ENCODE measurements at places on chromosomes 5 and 9.

- DNase-seq, result peak; percentile 46
Observed at GRCh38 chr9:79812507-79813257, 240.9 kb downstream of the TLE4 start.

DNA sequence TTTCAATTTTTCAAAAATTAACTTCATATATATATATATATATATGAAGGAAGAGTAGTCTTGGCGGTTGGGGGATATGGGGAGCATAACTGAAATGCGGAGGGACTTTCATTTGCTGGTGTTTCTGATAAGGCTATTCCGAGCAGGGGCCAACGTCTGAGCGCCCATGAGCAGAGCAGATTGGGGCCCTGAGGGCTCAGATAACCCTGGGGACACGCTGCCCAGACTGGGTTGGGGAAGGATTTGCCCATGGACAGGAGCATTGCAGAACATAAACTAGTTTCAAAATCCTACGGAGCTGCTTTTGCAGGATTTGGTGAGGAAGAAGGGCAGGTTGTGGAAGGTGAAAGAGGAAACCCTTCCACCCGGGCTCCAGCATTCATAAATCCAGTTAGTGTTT lies 240.2 kb downstream of the IRX1 start:
- peak; percentile 65 for DNase-seq

GRCh38 chr5:176153741-176154140 lies 84.5 kb upstream of the SIMC1 start:
- DNase-seq, result no peak

GRCh38 chr9:23768861-23769260 lies 57.2 kb downstream of the ELAVL2 start:
- DNase-seq, result no peak

GRCh38 chr9:2053883-2054845 lies 39.0 kb downstream of the SMARCA2 start:
- peak; percentile 50 for DNase-seq

GRCh38 chr5:122252319-122252718 lies 59.7 kb upstream of the SNCAIP start:
- DNase-seq, result no peak

DNA sequence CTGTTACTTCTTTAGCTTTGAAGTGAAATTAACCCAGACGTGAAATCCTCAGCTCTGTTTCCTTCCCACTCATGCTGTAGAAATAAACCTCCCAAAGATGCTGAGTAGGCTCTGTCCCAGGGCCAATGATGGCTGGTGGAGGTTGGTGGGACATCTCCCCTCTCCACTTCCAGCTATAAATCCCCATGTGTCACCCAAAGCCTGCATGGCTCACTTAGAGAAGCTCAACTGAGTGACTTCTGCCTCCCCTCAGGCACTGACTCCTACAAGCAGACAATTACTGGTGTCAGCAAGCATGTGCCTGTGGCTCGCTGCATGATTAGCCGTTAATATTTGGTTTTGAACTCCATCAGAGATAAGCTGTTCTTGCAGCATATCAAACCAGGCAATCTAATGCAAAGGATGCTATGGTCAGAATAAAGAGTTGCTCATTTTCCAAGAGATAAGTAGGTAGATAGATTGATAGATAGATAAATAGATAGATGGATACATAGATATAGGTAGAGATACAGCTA lies 569.5 kb upstream of the WWC1 start:
- no peak for DNase-seq

DNA sequence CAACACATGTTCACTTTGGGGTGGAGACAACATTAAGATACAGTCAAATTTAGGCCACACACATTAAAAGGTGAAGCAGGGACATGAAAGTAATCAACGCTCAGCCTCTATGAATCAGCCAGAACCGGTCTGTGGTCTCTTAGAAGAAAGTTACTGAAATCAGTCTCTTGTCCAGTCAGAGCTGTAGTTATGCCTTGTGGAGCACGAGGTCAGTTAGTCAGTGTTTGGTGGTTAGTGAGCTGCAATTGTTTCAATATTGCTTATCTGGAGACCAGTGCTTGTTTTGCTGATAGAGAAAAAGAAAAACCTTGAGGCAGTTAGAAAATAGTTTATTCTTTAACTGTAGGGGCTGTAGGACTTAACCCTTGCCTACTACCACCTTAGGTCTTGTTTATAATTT lies 157.8 kb upstream of the RASEF start:
- DNase-seq, result peak; percentile 8

DNA sequence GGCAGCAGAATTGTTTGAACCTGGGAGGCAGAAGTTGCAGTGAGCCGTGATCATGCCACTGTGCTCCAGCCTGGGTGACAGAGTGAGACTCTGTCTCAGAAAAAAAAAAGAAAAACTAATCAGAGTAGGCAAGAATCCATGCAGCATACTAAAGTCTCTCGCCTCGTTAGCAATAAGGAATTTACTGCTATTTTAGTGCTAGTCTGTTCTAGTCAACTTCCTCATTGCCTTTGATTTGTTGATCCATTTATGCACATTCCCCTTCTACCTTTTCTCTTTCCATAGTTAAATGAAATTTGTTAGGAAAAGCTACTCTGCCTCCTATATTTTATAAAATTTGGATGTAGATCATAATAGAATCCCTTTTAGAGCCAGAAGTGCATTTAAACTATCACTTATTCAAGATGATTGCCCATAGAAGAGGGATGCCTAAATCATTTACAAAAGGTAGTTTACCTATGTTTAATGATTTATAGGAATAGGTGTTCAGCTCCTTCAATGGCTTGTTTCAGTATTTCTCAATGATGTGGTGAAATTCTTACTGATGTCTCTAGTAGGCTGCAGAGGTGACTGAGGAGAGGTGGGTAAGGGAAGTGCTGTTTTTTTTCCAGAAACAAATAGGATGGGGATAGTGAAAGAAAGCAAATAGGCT lies 1.9 kb downstream of the LRRC19 start:
- DNase-seq, result no peak

- no peak for DNase-seq
Observed at GRCh38 chr5:142507531-142508372, 178.1 kb downstream of the FGF1 start.

DNA sequence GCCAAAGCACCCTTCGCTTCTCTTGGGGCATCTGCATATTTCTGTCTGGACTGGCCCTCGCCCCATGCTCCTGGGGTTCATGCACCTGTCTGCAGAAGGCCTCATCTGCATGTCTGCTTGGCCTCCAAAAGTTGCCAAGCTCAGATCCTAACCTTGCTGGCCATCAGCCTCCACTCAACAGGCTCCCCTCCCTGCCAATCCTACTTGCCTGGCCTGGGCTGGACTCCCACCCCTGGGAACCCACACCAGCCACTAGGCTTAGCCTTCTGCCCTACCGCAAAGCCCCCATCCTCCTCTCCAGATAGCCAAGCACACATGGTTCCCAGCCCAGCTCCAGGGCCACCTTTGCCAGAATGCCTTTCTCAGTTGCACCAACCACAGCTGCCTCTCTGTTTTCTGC lies 159.8 kb downstream of the PAX5 start:
- no peak for DNase-seq

GRCh38 chr9:113808391-113809358 lies 67.4 kb upstream of the ZNF618 start:
- peak; percentile 63 for DNase-seq

- DNase-seq, result no peak
Observed at GRCh38 chr9:93572636-93573515, 3.5 kb upstream of the PHF2 start.

GRCh38 chr5:140148508-140148907 lies 22.8 kb downstream of the IGIP start:
- DNase-seq, result no peak

DNA sequence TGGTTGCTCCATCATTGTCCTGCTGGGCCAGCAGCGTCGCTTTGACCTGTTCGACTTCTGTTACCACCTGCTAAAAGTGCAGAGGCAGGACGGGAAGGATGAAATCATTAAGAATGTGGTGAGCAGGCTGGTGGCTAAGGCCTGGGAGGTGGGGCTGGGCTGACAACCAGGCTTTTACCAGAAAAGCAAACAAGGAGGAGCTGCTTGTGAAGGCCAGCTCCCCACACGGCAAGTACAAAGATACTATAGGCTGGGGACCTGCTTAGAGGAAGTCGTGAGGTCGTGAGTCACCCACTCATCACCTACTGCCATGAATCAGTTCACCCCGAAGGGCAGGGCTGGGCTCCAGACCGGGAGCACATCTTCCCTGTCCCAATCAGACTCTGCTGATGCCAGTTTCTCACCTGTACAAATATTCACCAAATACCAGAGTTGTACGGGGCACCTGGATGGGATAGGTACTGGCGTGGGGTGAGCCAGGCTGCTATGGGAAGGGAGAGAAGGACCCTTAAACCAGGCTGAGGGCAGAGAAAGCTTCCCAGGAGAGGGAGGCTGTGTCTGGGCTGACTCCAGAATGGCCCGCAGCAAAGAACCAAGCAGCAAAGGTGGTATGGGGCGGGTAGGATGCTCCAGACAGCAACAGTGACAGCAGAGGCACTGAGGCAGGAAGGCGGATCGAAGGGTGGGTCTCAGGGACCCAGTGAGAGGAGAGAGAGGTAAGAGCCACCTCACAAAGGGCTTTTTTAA lies 69.3 kb upstream of the NIPAL4 start:
- no peak for DNase-seq

GRCh38 chr5:142808878-142809598 lies 38.9 kb downstream of the ARHGAP26 start:
- peak; percentile 74 for DNase-seq

GRCh38 chr9:86454701-86455615 lies 100.7 kb upstream of the TUT7 start:
- no peak for DNase-seq

DNA sequence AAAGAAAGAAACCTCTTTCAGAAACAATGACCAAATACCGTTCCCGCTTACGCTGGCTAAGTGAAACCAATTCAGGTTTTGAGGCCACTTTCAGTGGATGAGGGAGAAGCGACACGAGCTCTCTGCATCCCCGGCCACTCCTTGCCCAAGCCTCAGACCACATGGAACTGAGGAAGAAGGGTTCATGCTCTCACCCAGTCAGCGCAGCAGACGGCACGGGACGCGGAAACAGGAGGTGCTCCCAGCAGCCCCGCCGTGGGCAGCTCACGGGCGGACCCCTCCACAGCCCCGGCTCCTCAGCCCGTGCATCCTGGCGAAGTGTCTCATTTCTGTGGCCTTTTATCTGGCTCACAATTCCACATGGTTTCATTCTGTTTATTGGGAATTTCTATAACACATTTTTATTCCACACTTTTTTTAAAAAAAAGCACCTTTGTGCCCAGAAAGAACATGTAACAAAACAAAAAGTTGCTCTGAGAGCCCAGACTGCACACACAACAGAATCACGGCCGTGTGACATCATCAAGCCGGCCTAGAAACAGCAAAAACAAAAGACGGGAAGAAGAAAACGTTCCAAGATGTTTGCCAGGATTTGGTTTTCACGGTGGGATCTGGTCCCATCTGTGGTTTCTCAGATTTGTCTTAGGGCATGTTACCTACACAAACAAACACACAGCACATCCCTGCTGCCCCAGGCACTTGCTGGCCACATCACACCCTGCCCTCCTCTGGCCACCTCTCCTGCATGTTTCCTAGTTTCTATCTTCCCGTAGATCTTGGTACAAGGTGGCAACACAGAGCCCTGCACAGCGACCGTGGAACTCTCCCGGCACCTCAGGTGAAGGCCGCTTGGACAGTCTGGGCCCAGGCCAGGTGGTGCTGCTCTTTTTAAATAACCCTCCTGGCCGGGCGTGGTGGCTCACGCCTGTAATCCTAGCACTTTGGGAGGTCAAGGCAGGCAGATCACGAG lies 16.2 kb downstream of the QSOX2 start:
- no peak for DNase-seq

DNA sequence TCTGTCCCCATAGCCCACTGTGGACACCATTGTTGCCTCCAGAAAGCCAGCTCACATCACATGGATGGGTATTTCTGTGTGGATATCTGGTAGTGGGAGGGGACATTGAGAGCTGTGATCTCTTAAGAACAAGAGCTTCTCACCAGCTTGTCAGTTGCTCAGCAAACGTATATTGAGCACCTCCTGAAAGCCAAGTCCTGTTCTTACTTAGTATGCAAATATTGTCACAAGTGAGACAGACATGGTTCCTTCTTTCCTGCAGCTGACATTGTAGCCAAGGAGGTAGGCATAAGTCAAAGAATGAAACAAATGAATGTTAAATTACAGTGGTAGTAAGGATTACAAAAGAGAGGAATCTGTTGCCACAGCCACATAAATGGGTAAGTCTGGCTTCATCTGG lies 3.8 kb downstream of the TCOF1 start:
- no peak for DNase-seq

GRCh38 chr9:134595014-134595413 lies 46.6 kb upstream of the COL5A1 start:
- no peak for DNase-seq

DNA sequence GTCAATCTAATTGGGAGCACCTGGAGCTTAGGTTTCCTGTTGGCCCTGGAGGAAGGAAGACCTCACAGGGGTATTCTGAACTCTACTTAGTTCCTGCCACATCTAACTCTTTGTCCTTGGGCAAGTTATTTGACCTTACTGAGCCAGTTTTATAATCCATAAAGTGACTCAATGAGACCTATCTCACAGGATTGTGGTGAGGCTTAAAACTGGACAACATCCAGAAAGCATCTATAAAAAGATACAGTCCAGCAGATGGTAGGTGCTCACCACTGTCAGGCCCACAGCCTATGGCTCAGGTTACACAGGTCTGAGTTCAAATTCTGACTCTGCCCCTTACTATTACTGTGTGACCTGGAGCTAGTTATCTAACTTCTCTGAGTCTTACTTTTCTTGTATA lies 23.3 kb downstream of the KCNV2 start:
- no peak for DNase-seq

GRCh38 chr5:67971971-67972821 lies 243.4 kb upstream of the PIK3R1 start:
- peak; percentile 18 for DNase-seq

GRCh38 chr5:38008198-38008597 lies 168.4 kb upstream of the GDNF start:
- no peak for DNase-seq

DNA sequence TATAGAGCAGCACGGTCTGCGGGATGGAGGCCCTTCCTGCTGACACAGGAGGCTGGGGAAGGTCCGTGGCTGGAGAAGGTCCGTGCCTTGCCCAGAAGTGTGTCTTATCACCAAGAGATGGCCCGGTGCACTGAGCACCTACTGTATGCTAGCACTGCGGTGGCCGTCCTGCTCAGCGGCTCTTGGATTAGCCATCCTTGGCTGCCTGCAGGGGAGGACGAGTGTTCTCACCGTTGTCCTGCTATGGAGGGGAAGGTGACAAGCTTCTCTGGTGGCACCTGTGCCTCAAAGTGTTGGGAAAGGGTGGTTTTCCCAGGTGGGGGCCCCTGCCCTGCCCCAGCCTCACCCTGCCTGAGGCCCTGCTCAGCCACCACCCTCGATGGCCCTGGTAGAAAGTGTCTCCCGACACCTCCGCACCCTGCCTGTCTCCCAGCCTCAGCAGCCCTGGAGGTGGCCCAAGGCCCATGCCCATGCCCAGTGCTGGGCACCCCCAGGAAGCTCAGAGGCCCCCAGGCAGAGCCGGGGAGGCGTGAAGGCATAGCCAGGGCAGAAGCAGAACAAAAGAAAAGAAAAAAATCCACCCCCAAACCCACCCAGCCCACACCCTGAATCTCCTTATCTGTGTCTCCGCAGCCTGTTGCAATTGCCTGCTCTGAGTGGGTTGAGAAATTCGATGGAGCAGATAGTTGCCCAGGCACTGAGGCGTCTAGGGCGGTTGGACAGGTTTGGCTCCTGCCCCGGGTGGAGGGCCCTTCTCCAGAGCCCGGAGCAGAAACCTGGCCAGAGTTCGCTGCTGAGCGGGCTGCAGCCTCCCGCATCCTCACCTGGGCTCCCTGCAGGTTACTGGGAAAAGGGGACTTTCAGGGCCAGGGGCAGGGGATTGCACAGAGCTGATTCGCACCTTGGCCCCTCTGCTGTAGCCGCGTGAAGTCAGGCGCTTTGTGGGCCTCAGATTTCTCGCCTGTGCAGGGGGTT lies 30.5 kb downstream of the RXRA start:
- peak; percentile 96 for DNase-seq

- peak; percentile 46 for DNase-seq
Observed at GRCh38 chr5:50441493-50441955, 436 bp upstream of the EMB start.

All from hematopoietic multipotent progenitor cell treated with erythropoietin and hydrocortisone succinate and interleukin-3 and kit ligand, for 4 days (in vitro differentiated cells).